ENCODE measurements at places on chromosomes 6 and 20.

DNA sequence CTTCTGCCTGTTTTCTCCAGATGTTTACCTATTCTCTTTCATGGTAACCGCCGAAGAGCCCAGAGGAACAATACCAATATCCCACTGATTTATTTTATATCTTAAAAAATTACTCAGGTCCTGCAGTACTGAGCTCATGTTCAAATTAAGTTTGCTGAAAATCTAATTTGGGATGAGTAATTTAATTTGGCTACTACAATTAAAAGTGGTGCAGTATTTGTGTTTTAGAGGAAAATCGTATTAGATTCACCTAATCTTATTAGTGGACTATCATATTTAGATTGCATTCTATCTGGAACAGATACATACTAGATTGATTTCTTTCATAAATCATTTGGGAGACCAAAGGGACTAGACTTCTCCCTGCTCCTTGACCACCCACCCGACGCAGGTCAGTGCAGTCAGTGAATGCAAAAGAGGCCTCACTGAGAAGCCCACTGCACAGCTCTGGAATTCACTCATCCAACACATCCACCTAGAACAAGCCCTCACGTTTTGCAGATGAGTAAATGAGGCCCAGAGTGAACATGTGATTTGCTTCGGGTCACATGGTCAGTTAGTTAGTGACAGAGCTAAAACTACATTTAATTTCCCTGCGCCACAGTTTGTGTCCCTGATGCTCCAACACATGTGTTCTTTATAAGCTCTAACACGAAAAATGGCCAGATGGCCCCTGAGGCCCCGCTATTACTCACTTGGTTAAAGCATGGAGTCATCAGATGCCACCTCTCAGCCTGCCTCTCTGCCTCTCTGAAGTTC lies 101.8 kb downstream of the TRERF1 start:
- DNase-seq: no peak

DNA sequence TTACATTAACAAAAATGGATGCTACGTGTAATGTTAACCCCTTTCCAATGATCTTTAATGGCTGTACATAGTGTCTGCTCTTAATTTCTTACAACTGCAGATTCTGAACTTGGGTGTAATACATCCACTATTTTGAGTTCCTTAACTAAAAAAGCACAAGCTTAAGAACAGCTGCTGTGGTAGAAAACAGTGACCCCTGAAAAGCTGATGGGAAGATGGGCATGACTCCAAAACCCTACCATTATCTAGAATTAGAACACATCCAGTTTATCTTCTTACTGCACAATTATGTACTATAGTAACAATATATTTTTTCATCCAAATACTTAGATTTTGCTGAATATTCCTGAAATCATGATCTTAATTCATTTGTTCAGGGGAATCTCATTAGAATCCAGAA lies 49.3 kb downstream of the LYRM4 start:
- no peak for DNase-seq

DNA sequence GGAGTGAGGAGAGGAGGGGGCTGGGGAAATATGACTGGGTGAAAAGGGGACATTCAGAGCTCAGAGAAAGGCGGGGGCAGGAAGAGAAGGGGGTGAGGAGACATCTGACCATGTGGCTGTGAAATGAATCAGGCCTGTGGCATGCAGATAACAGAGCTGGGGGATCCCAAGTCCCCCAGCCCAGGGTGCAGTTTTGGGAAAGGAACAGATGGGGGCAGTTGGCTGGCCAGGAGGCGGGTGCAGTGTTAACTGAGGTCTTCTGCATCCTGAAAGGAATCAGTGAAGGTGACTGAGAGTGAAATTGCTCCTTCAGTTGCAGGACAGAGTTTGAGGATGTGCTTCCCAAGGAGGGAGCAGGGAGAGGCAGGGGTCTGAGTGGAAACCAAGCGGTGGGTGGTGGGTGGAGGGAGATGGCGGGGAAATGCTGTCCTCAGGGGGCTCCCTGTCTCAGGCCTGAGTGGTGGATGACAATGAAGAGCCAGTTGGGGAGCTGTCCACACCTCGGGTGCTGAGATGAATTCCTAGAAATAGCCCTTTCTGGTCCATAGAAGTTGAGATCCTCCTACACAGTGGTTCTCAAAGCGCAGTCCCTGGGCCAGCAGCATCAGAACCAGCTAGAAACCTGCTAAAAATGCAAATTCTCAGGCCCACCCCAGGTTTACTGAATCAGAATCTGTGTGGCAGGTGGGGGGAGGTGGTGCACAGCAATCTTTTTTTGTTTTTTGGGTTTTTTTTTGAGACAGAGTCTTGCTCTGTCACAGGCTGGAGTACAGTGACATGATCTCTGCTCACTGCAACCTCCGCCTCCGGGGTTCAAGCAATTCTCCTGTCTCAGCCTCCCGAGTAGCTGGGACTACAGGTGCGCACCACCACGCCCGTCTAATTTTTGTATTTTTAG lies 26.0 kb upstream of the CCDC167 start:
- no peak for DNase-seq

- no peak for DNase-seq
These were observed 56.8 kb upstream of the PHIP start for GRCh38 chr6:79134699-79135474.

DNA sequence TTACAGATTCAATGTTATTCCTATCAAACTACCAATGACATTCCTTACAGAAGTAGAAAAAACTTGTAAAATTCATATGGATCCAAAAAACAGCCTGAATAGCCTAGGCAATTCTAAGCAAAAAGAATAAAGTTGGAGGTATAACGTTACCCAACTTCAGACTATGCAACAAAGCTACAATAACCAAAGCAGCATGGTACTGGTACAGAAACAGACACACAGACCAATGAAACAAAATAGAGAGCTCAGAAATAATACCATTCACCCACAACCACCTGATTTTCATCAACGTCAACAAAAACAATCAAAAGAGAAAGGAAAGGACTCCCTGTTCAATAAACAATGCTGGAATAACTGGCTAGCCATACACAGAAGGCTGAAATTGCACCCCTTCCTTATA lies 17.2 kb upstream of the PLN start:
- no peak for DNase-seq

DNA sequence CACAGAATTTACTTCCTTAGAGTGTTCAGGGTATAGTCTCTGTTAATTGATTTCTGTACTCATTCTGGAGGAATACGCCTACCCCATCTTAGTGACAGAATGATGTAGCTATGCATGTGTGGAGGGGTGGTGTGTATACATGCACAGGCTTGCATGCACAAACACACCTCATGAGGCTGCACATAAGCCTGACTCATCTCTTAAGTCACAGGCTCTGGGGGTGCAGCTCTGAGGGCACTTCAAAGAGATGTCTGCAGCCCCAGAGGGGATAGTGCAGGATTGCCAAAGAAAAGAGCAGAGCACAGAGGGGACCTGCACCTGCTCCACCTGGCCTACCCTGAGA lies 24.6 kb downstream of the TBX18 start:
- no peak for DNase-seq

DNA sequence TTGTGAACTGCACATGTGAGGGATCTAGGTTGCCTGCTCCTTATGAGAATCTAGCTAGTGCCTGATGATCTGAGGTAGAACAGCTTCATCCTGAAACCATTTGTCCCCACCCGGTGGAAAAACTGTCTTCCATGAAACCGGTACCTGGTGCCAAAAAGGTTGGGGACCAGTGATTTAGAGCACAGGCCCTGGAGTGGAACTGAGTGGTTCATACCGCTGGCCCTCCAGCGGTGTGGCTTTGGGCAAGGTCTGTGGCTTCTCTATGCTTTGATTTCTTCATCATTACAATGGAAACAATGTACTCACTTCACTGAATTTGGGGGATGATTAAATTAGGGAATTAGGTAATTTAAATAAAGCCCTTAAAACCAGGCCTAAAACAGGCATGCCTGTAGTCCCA lies 36.3 kb downstream of the CD164 start:
- DNase-seq: no peak

DNA sequence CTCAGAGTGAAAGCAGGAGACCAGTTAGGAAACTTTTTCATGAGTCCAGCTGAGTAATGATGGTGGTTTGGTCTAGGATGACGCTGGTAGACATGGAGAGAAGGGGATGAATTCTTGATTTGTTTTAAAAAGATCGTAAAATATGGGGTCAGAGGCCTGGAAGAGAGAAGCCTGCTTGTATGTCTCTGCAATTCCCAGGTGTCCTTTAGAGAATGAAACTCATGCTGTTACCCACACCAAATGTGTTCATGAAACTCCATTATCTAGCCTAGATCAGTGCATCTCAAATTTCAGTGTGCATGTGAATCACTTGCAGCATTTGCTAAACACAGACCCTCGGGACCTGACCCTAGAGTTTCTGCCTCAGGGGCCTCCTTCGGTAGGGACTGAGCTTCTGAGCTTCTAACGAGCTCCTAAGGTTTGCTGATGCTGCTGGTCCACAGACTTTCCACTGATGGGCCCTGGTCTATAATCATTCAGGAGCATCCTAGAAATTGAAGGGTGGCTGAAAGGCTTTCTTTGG lies 302.0 kb upstream of the PLCB4 start:
- DNase-seq: no peak

GRCh38 chr20:46182276-46183200 lies 64.4 kb downstream of the CD40 start:
- DNase-seq: no peak

DNA sequence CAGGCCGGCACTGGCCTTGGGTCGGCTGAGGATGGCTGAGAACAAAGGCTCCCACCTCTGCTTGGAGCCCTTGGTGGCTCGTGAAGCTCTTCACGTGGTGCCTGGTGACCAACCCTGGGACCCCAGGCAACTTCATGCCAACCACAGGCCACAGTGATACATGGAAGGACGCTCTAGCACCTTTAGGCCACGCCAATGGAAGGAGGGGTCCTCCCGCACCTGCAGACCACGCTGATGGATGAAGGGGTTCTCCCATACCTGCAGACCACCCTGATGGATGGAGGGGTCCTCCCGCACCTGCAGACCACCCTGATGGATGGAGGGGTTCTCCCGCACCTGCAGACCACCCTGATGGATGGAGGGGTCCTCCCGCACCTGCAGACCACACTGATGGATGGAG lies 62.5 kb downstream of the ERMARD start:
- no peak for DNase-seq

- peak; percentile 49 for DNase-seq
These were observed 67.4 kb downstream of the ALDH8A1 start for GRCh38 chr6:134882426-134883038.

DNA sequence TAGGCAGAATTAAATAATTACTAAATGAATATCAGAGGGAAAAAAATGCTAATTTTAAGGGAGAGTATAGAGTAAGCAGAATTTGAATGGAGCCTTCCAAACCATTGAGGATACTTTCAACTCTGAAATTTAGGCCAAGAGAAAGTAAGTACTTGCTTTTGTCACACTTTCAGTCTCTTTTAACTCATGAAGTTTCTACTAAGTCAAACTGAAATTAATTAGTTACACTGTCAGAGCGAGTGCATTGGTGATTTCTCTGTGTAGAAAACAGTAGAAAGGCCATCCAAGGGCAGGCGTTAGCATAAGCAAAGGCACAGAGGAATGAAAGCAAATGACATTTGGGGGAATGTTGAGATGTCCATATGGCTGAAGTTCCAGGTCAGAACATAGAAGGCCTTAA lies 92.9 kb downstream of the PLEKHG1 start:
- no peak for DNase-seq
